ENCODE measurements at places on chromosomes 5 and 9.

DNA sequence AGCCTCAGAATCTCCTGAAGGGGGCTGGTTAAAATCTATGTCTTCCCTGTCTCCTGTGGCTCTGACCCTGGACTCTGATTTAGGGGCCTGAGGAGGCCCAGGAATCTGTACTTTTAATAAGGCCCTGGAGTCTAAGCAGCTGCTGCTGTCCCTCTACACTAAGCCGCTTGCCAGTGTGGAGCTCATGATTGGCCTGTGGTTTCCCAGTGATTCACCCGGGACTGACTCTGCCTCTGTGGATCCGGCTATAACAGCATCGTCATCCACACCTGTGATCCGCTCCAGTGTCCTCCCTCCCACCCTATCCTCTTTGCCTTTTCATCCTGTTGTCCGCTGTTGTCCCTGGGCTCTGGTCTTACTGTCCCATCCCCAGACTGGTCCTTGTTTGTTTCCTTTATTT is 3.7 kb downstream of the SLC31A2 start:
- peak; percentile 62 for DNase-seq

DNA sequence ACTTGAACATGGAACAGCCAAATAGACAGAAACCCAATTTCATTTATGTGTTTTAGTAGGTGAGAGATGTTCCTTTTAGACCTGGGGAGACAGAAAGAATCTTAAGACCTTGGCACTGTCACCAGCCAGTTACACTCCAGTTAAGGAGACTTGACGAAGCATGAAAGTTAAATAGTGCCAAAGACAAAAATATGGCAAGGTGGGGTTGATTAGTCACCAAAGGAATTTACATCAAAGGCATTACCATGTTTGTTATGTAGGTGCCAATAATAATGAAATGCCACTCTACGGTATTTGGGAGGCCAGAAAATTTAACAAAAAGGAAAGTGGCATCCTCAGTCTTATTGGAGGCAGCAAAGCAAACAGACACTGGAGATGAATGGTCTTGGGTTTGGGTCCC is 9.2 kb upstream of the IL12B start:
- no peak for DNase-seq

DNA sequence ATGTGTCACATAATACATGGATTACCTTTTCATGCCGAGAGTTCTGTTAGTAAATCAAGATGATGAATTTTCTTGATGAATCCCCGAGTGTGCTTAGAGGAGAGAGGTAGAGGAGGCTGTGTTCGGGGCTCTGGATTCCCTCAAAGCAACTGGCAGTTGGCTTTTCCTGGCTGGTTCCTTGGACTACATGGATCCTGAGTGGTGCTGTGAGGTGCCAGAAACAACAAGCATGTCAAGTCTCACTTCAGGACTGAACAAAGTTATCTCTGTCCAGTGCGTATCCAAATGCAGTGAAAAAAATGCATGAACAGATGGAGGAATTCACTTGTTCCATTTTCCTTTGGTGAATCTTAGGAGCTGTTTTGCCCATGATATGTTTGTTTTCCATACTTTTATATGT is 231.7 kb downstream of the FBXL7 start:
- DNase-seq: no peak

GRCh38 chr5:72596956-72597355 is 89.7 kb upstream of the ZNF366 start:
- no peak for DNase-seq

DNA sequence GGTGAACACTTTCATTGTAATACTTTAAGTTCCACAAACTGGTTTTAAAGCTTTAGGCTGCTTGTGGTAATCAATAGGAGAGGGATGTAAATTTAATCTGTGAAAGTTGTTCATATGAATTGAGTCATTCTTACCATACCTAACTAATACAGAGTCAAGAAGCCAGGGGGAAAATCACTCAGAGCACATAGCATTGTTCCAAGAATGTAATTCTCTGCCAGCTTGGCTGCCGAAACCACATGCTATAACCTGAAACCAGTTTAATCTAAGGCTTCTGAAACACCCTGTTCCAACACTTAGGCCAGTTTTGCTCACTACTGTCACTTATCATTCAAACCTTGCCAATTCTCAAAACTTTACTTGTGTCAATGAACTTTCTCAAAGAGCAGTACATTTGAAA is 528.8 kb upstream of the GRAMD2B start:
- no peak for DNase-seq

DNA sequence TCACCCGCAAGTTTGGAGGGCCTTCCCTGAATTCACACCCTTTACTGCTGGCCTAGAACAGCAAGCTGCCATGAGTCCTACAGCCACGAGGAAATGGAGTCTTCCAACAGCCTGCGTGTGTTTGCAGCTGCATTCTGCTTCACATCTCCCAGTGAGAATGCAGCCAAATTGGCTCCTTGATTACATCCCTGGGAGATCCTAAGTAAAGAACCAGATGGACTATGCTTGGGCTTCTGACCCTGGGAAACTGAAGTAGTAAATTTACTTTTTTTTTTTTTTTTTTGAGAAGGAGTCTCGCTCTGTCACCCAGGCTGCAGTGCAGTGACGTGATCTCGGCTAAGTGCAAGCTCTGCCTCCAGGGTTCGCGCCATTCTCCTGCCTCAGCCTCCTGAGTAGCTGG is 617.0 kb upstream of the CDH18 start:
- no peak for DNase-seq

GRCh38 chr5:59143926-59144333 is 561.1 kb downstream of the RAB3C start:
- no peak for DNase-seq

DNA sequence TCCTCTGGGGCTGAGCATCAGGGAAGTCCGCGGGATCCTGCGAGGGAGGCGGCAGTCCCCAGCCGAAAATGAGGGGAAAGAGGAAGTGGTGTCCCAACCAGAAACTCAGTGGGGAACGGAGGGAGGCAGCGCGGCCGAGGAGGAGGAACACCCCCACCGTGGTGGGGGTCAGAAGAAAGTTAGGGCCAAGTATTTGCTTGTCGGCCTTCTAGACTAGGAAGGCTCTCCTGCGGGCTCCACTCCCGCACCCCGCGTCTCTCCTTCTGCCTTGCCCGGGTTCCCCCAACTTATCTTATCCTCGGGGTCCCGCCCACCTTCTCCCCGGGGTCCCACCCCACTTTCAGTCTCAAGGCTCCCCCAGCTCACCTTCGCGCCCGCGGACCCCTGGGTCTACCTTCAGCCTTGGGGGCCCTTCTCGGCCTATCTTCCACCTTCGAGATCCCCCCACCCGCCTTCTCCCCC is 557 bp upstream of the PHF2 start:
- DNase-seq: peak; percentile 90

DNA sequence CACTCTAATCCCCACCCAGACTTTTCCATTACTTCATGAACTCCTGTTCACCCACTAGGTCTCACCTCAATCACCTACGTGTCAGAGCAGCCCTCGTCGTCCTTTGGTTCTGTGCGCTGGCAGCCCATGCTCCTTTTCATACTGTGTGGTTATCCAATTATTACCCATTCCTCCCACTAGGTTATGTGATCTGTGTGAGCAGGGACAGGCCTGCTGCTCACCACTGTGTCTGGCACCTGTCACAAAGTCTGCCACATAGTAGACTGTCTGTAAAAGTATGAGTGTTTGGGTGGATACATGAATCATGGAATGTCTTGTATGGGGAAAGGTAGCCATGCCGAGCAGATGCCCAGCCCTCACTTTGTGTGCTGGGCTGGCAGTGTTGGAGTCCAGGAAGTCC is 12.1 kb upstream of the SMAD5 start:
- no peak for DNase-seq

- DNase-seq: no peak
Observed at GRCh38 chr9:99605016-99605743, 216.5 kb upstream of the NR4A3 start.

DNA sequence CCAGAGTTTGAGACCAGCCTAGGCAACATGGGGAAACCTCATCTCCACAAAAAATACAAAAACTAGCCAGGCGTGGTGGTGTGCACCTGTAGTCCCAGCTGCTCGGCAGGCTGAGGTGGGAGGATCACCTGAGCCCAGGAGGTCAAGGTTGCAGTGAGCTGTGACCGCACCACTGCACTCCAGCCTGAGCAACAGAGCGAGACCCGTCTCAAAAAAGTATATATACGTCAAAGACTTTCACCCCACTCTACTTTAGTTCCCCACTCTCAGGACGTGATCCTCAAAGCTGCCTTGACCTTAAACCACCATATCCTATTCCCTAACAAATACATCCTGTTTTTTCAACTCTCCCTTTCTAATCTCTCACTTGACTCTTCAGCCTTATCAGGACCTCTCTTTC is 41.0 kb downstream of the PCDHGC5 start:
- no peak for DNase-seq

DNA sequence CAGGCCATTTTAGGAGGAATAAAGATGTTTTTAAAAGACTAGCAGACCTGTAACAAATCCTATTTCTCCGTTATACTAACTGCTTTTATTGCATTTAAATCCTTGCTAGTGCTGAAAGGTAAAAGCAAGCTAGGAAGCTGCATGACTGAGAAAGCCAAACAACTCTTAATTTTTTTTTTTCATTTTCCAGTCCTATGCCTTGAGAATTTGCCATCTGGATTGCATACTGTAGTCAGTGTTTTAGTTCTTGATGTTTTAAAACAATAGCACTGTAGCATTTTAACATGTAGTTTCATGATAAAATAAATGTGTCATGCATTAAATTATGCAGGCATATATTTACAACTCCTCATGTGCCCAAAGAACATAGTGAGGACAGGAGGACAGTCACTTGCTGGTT is 108.4 kb upstream of the FGF10 start:
- no peak for DNase-seq

DNA sequence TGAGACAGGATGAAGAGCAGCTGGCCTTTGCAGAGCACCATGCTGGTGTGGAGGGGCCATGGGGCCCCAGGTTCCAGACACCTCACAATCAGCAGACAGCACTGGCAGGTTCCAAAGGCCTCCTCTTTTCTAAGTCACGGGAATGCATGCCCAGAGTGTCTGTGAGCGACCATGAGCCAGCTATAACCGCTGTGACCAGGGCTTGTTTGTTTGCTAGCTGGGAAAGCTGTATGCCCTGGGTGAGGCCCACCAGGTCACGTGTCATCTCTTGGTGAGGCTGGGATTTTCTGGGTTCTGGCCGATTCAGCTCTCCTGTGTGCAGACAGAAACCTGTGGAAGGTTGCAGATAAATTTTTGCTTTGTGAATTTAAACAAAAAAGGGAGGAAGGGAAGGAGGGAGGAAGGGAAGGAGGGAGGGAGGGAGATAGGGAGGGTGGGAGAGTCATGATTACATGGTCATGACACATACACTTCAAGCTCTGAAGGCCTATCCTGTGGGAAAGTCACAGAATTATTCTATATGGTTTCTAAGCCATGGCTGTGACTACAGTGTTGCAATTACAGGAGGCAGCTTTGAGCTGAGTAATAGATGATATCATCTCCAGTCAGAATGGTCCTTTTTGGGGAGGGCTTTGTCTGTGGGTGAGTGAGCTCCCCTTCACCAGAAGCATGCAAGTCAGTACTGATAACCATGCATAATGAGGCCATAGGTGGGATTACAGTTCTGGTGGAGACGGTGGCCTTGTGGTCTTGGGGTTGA is 37.2 kb downstream of the PAPPA start:
- DNase-seq: no peak

- DNase-seq: no peak
Observed at GRCh38 chr9:89313842-89314241, 2.8 kb downstream of the CKS2 start.

- DNase-seq: no peak
Observed at GRCh38 chr5:135232958-135233357, 166.1 kb downstream of the MACROH2A1 start.

DNA sequence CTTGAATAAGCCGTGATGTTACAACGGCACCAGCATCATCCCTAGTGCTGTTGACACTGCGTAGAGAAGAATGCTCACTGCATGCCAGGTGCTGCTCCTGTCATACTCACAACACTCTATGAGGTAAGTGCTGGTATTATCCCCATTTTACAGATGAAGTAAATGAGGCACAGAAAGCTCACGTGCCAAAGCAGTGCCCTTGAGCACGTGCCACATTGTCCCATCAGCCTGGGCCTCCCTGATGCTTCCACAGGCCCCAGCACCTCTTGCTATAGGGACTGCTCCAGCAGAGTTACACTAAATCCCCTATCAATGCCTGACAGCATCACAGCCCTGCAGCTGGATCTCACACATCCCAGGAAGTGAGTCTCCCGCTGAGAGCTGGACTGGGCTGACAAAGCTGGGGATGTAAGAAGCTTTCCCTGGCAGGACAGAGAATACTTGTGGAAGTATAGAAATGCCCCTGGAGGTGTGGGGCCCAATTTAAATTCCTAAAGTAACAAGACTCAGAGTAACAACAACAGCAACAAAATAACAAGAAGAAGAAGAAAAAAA is 216.1 kb downstream of the FSTL4 start:
- DNase-seq: no peak

DNA sequence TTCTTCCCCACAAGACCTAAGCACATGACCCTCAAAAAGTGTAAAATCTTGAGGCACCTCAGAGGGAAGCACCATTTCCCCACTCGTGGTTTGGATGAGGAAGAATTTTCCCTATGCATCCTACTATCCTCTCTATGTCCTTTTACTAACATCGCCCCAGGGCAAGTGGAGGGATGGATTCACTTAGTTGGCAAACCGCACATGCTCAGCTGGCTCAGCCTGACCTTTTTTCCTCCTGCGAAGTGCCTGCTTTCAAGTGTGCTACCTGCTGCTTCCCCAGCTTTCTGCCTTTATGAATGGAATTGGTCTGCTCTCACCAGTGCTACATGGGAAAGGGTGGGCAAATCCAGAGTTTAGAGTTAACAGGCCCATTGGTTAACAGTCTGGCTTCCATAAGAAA is 56.6 kb upstream of the IFNK start:
- DNase-seq: no peak

DNA sequence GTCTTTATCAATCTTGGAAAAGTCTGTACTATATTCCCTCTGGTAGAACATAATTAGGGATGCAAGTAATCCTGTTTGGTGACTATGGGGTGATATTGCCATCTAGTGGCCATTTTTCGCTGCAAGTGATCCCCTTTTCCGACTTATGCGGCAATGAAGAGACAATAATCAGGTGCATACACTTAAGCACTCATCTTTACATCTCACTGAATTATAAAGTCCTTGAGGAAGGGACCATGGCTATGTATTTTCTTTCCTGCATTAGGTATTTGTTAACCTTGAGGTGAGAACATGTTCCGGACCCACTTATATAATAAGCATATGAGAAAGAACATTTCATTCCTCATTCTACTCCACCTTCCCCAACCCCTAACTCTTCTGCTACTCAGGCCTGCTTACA is 19.6 kb upstream of the LIX1 start:
- peak; percentile 79 for DNase-seq

DNA sequence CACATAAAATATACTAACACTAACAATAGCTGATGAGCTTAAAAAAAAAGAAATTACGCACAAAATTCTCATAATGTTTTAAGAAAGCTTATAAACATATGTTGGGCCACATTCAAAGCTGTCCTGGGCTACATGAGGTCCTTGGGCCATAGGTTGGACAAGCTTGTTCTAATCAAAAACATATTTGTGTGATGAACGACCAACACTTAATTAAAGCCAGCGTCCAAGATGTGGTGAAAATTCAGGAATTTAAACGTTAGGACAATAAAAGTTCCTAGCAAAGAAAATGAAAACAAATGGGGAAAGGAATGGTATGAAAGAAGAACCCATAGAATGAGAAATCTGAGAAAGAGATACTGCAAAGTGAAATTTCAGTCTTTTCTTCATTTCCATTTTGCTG is 429.6 kb upstream of the DMAC1 start:
- no peak for DNase-seq

GRCh38 chr9:101235105-101235866 is 149.5 kb downstream of the BAAT start:
- DNase-seq: no peak

GRCh38 chr9:13899924-13900323 is 414.0 kb downstream of the NFIB start:
- DNase-seq: no peak
